ENCODE measurements at places on chromosomes 12 and 14. TPM values are rescaled to one million over a fixed set of nuclear protein-coding genes. Genes with fewer than 3 reads are reported as not detected.

Gene OR6C65
- total RNA-seq = not detected

Gene ACOT4
- total RNA-seq = 1.2 TPM

Gene CCER1
- not detected for total RNA-seq

Gene LALBA
- not detected for total RNA-seq

Gene AQP6
- total RNA-seq = not detected

Gene MSRB3
- total RNA-seq = not detected

Gene MMP19
- 0.67 TPM for total RNA-seq

Gene KLRD1
- total RNA-seq = 0.64 TPM

Gene KRT82
- total RNA-seq = not detected

Gene KLRF1
- 0.49 TPM for total RNA-seq

All from CD4-positive, alpha-beta memory T cell (primary cell).